Sciatic nerve (tissue), 2 donors: ENCODE measurements at places on chromosomes 12 and 14. TPM values are rescaled to one million over a fixed set of nuclear protein-coding genes. Genes with fewer than 3 reads are reported as not detected.

GRCh38 chr12:56164345-56164729 lies 6.2 kb downstream of the MYL6 start:
- DNase-seq = no peak

DNA sequence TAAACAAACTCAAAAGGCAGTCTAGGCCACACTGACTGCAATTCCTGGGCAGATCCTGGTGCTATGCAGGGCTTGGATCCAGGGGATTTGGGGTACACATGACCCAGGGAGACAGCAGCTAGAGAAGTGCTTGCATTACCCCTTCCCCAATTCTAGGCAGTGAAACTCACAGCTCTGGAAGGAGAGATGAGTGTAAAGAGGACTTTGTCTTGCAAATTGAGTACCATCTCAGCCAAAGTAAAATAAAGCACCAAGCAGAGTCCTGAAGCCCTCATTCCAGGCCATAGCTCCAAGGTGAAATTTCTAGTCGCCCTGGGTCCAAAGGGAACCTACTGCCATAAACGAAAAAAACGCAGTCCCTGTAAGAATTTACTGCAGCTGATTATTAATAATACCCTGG lies 644.9 kb upstream of the FLRT2 start:
- no peak for DNase-seq

Gene RHOJ
- 55.9 TPM for total RNA-seq

GRCh38 chr14:102241147-102241546 lies 63.8 kb downstream of the MOK start:
- DNase-seq = no peak

GRCh38 chr12:15851919-15852318 lies 30.3 kb upstream of the STRAP start:
- no peak for DNase-seq

- DNase-seq = no peak
Observed at GRCh38 chr14:65255029-65255545, 152.8 kb upstream of the MAX start.

DNA sequence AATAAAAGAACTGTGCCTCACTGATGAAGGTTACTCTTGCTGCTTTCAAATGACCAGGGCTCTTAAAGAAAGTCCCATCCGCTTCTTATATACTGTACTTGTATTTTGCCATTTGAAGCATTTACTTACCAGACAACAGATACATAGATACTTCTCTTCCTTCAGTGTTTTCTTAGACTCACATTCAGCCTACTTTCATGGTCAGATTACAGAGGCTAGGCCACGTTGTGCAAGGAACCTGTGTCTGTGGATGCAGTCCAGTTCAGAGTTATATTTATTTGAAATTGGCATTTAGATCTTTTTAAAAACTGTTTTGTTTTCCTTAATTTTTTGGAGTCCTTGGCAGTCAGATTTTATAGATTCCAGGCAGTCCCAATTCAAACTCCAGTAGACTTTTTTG lies 6.2 kb downstream of the CHURC1 start:
- DNase-seq = no peak

Gene TSHR
- 3.7 TPM for total RNA-seq

DNA sequence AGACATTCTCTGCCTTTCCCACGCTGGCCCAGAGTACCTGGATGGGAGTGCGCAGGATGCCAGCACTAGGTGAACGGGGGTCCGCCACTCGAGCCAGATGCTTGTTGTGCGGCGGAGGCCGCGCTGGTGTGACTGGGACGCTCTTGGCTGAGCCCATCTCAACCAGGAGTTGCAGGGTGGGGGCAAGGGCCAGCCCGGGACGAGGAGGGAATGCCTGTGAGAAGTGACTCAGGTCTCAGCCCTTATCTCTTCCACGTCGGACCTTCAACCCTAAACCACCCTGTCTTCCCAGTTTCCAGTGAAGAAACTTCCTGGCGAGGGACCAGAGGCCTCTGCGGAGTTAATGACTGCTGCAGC lies 312 bp downstream of the CDCA3 start:
- DNase-seq = peak; percentile 77

DNA sequence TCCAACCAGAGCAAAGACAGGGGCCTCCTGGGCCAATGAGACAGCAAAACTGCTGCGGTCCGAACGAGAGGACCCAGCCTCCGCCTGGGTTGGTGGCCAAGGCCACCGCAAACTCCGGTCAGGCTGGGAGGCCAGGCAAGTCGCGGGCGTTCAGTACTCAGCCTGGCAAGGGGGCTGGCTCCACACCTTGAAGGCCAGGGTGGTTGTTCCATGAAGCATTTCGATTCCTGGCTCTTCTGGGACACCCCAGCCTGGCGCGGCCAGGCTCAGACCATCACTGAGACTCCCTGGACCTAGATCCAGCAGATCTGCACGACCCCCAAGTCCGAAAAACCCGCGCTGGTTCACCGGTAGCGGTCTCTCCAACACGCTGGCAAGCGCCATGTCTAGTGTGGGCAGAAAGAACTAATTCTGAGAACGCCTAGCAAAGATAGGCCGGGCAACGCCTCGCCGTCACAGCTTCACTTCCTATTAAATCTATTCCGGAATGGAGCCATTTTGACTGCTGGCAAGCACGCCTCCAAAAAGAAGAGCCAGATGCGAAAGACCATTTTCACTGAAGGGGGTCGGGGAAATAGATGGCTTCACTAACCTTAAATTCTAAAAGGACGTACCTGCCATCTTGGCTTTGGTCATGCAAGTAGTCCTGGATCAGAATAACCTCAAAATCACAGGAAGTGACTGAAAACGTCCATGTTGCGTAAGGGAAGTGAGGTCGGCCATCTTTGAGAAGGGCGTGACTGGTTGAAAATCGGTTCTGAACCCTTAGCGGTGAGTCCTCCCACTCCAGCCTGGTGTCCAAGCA lies at the start of gene PSMB5:
PSMB5 (minus strand) TSS at position 403 of the 805 bp plus-strand sequence; CDS start at position 384, 19 bp downstream.
- peak; percentile 91 for DNase-seq

DNA sequence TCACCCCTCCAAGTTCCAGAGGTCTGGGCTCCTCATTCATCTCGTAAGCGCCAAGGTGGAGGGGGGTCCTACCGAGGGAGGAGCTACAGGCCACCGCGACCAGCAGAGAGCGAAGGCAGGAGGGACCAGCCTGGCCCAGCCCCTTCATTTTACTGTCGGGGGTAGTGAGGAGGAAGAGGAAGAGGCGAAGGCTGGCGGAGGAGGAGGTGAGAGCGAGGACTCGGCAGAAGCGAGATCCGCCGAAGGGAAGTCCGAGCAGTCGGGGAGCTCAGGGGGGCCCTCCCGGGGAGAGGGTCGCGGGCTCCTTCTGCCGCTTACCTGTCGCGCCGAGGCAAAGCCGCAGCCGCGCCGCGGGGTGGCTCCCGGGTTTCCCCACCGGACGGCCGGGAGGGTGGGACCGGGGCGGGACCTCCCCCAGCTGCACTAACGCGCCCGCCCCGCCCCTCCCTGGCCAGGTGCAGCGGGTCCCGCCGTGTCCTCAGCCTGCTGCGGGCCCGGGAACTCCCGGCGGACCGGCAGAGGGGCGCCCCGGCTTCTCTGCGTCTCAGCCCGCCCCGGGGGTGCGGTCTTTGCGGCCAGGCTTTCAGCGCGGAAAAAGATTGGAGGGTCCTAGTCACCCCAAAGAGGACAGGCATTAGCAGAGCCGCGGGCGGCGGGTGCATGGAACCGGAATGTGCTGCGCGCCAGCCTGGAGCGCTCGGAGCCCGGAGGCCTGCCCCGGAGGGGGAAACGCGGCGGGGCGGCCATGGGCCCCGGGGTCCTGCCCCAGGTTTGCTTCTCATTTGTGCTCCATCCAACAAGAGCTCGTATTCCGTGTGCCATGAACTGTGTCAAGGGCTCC lies at the start of gene GALNT6:
GALNT6 (minus strand) TSS at position 124 of the 841 bp plus-strand sequence. CDS start 11,625 bp downstream, outside the sequence.
- no peak for DNase-seq

- no peak for DNase-seq
Observed at GRCh38 chr14:51401272-51401671, 161.2 kb downstream of the TMX1 start.

DNA sequence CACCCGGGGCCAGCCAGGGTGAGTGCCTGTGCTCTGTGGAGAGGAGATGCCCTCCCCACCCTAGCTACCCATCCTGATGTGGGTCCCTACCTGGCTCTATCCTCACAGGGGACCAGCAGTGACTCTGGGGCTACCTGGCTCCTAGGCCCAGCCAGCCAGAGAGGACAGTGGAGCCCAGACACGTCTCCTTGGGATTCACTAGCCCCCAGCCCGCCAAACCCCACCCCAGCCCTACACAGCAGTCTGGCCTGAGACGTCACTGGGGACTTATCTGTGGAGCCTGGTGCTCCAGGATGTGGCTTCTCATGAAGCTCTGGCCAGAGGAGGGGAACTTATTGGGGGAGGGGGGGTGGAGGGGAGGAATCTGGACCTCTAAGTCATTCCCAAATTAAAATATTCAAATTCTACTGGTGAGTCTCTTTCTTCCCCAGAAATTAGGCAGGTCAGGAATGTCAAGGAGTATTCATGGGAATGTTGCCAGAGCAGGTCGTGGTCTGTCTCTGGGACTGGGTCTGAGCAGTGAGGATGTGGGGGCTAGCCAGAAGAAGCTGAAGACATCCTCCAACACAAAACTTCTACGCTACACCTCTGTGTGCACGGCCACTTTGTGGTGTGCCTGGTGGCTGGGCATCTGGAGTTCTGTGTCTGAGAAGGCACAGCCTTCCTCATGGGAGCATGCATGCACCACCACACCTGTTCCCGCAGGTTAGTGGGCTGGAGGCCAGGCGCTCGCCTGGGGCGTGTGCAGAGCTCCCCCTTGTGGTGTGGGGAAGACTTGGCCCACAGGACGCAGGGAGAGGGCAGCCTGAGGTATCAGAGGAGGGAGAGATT lies 2.7 kb downstream of the CMTM5 start:
- peak; percentile 79 for DNase-seq

Gene ESR2
- 0.76 TPM for total RNA-seq

Gene OR4K5
- total RNA-seq = not detected

DNA sequence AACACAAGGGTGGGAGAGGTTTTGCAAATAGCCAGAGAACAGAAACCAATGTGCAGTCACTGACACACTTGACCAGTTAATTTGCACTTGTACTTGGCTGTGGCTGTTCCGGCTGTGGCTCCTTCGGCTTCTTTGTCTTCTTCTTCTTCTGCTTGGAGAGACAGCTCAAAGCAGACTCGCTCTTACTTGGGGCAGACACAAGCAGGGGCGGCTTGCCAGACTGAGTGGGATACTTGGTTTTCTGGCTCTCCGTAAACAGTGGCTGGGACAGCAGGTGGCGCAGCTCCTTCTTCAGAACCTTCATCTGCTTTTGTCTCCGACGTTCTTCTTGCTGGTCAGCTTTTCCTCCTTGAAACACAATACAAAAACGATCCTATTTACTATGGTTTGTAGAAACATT lies 25.0 kb downstream of the OTUB2 start:
- peak; percentile 75 for DNase-seq

- no peak for DNase-seq
Observed at GRCh38 chr12:113077057-113077858, 20.7 kb downstream of the DTX1 start.

DNA sequence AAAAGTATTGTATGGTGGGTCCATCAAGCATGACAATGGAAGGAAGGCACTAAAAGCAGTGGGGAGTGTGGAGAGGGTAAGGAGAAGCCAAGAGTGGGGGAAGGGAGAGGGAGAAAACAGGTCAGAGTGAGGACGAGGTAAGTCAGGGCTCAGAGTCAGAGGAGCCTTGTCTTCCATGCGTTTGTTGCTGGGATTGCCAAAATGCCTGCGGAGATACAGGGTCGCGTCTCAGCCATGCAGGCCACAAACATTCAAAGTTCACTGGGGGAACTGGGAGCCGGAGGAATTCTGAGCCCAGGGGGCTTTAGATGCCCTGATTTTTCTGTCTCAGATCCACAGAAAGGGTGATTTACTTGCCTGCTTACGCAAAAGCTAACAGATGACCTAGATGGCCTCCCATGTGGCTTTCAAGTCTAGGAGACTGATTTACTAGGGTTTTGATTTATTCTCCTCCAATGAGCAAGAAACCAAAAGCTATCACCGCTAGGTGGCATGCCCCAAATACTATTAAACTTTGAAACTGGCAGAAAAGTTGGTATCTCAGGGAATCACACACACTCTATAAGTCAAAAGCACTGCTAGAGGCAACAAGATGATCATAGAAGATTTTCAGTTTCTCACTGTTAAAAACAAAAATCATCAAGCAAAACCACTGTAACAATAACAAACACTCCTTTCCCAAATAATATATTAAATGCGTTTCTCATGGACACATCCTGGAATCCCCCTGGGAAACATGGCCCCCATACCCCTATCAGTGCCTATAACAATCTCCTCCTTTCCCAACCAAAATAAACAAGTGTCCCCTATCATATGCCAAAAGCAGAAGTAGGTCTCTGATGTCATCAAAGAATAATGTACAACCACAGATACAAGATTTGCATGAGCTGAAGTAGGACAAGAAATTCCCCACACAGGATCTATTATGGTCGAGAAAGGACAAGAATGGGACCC lies 26.6 kb upstream of the MDM1 start:
- peak; percentile 72 for DNase-seq

GRCh38 chr14:104678346-104678745 lies 11.1 kb upstream of the INF2 start:
- peak; percentile 65 for DNase-seq

DNA sequence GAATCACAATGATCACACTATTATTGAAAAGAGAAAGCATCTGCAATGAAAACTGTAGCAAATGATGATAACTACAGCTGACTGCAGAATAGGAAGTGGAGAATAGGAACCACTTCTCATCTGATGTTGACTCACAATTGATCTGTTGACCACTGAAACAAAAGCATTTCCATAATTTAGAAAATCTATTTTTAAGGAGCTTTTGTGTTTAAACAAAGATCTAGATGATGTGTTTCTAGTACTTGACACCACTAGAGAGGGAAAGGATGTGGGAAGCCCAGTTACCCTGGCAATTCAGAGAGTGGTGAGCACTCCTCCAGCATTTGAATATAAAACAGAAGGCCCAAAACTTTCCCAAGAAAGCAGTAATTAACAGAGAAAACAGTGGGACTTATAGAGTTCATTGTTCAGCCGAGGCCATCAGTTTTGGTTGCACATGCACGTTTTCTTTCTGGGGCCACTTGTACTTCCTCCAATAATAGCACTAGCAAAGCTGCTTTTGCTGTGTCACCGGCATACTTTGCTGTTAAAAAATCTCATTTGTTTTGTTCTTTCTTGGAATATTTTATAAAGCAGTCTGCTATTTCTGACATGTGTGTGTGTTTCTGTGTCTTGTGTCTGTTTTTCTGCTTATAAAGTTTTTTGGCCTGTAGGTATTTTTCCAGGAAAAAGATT lies 76.1 kb upstream of the HECTD1 start:
- DNase-seq = no peak

DNA sequence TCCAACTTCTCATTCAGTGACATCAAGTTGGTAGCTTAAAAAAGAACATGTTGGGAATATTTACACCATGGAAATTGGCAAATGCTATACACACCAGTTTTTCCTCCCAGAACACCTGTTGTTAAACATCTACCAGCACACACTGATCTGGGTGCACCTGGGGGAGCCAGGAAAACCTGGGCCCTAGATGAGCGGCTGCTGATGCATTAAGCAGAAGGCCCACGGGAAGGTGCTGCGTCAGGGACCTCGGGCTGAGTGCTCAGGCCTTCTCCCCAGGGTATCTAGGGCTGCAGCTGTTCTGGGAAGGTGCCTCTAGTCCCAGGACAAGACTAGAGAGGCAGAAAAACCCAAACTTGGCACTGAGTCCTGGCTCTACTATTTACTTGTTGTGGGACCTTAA lies 2.8 kb upstream of the NGB start:
- no peak for DNase-seq

Gene TAC3
- not detected for total RNA-seq
